ENCODE measurements at places on chromosomes 6 and 20.

GRCh38 chr20:45229264-45230056 lies 8.3 kb downstream of the SEMG2 start:
- peak; percentile 19 for DNase-seq

- DNase-seq, result no peak
Measured at GRCh38 chr6:7974938-7975763, 64.6 kb upstream of the TXNDC5 start.

DNA sequence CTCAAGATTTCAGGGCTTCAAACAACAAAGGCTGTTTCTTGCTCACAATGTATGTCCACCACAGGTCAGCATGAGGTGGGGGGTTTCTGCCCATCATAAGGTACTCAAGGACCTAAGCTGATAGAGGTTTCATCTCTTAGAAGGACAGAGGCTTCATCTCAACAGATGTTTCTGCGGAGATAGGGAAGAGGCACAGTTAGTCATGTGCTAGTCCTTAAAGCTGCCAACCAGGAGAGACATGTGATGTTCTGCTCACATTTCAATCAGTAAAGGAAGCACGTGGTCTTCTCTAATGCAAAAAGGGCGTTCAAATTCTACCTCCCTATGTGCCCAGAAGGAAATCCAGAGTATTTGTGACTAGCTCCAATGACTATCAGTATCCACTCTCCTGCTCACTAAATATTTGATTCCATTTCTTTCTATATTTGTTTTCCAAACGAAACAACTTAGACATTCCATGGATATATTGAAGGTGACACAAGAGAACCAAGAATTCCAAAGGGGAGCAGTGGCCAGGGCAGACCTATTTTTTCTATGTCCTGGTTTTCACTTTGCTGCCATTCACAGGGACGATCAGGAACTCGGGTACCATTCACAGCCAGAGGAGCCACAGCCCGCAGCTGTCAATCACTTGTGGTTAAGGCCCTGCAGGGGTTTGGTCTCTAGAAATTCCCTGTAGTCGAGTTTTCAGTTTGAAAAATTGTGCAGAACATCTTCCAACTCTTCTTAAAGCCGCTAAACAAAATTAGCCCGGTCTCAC lies 173.2 kb upstream of the FOXA2 start:
- no peak for DNase-seq

GRCh38 chr6:44053760-44054556 lies 73.3 kb downstream of the MRPL14 start:
- DNase-seq, result no peak

- DNase-seq, result no peak
Measured at GRCh38 chr6:90715093-90715655, 128.3 kb upstream of the MAP3K7 start.

DNA sequence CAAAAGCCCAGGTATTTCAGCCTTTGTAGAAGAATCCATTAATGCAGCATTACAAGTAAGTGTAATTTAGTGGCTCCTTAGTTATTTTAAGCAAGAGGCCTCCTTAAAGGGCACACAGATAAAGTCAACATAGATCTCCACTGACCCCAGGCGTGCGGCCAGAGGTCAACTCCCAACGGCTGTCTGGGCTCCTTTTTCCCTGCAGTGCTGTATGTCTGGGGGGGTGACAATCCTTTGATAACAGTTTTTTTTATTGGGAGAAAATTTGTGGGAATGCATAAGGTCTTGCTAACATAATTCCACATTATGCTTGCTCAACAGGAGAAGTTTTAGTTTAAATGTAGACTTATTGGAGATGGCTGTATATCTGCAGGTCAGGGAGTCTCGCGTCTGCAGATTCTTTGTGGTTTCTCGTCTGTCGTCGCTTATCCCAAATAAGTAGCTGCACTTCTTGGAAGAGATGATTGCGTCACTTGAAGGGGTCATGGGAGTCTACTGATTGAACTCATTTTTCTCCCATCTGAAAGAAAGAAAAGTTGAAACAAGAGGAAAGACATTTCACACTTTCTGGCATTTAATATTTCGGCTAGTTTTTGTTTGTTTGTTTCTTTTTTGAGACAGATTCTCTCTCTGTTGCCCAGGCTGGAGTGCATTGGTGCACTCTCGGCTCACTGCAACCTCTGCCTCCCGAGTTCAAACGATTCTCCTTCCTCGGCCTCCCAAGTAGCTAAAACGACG lies 151.7 kb upstream of the AKAP12 start:
- DNase-seq, result no peak

DNA sequence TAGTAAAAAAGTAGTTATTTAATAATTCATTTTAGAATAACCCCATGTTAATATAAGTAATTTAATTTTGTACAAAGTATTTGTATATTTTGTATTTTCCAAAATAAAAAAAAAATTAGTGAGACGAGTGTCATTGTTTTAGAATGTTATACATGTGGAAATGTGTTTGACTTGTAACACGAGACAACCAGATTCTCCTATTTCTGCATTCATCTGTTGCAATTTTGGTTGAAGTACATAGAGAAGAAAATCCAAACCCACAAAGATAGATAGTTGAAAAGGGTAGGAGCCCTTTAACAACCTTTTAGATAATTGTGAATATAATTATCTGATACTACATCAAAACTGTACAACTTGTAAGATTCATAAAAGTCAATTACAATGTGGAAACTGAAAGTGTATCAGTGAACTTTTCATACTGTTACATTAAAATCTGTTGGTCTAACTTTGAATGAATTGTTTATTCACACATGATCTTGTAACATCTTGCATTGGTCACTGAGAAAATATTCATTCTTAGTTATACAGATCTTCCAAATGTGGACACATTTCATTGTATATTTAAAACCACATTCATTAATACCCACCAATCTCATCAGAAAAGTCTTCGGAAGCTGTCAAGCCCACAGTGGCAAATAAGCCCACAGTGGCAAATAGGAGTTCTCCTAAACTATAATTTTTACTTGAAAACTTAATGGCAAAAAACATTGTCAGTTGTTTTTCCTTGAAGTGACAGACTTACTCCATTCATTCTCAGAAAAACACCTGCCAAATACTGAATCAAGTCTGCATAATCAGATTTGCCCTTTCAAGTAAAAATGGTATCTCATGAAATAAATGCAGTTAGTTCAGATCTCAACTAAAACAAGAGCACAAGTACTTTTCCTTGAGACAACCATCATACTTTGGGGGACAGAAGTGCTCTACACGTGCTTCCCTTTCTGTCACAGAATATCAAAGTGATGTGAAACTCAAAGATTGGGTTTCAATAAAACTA lies 52.8 kb downstream of the FKBP5 start:
- DNase-seq, result no peak

GRCh38 chr20:63366390-63367365 lies 5.5 kb upstream of the CHRNA4 start:
- DNase-seq, result no peak

DNA sequence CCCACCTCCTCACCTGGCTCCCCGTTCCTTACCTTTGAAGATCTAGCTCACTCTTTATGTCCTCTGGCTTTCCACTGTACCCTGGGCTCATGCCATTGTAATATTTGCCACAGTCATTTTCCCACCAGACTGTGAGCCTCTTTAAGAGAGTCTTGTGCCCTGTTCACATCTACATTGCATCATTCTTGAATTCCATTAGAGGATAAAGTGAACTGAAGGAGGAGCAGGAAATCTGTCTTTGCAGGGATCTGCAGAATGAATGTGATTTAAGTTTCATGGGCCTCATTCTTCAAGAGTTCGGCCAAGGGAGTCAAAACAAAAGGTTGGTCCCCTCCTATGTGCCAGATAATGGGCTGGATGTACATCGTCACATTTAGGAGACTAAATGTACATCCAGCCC lies 272.6 kb upstream of the CITED2 start:
- DNase-seq, result no peak

DNA sequence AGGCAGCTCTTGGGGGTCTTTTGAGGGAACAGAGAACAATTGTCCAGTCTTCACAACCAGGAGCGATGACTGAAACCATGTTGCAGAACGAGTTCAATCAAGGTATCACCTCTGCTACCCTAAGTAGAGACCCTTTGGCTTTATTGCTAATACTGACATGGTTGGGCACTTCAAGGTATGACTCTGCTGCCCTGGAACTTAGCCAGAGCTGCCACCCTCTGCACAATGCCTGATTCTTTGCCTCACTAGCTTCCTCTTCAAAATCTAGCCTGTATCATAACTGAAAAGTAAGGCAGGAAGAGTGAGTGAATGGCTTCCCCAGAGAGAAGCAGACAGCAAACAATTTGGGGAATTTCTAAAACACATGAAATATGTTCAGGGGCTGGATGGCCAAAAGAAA lies 592.7 kb upstream of the NRSN1 start:
- no peak for DNase-seq

GRCh38 chr6:168097221-168097620 lies 18.2 kb upstream of the FRMD1 start:
- DNase-seq, result no peak

GRCh38 chr20:63496596-63497120 lies 2.2 kb downstream of the EEF1A2 start:
- DNase-seq, result no peak

- DNase-seq, result no peak
Measured at GRCh38 chr20:40991181-40991889, 37.3 kb upstream of the TOP1 start.

- no peak for DNase-seq
Measured at GRCh38 chr6:33820243-33820642, 16.4 kb upstream of the MLN start.

GRCh38 chr6:138272533-138273315 lies 54.4 kb upstream of the PBOV1 start:
- no peak for DNase-seq

DNA sequence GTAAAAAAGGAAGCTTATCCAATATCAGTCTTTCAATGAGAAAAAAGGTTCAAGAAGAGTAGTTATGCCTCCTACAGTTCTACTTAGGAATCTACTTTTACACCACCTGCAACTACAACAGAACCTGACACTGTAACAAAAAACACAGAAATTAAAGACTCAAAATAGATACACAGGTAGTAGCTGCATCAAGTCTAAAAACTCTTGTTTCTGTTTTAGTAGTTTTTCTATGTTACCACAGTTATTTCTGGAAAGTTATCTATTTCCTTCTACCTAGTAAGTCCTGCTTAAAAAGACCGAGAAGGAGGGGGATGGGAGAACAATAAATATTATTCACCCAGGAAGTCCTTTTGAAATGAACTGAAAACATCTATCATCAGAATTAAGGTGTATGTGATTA lies 52.5 kb downstream of the ATG5 start:
- DNase-seq, result no peak

GRCh38 chr6:103122766-103123601 lies 1729.5 kb downstream of the GRIK2 start:
- no peak for DNase-seq

DNA sequence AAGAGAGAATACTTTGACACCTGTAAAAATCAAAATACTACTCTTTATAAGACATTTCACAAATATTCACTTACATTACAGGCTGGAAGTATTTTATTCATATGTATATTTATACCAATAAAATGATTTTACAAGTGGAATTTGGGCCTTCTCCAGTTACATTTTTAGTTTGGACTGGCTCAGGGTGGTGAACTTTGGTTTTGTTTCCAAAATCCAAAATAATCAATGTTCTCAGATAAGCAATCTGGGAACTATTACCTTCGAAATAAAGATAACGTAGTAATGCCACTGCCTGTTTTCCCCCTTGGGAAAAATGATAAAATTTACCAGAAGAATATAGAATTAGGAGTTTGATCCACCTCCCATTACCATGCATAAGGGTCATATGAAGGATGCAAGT lies 31.6 kb upstream of the SCGN start:
- no peak for DNase-seq

- DNase-seq, result peak; percentile 50
Measured at GRCh38 chr20:51800060-51800871, 2.1 kb downstream of the SALL4 start.

GRCh38 chr6:4612636-4613171 lies 163.5 kb upstream of the CDYL start:
- DNase-seq, result no peak

GRCh38 chr6:132115714-132116366 lies 164.7 kb upstream of the CCN2 start:
- DNase-seq, result no peak

DNA sequence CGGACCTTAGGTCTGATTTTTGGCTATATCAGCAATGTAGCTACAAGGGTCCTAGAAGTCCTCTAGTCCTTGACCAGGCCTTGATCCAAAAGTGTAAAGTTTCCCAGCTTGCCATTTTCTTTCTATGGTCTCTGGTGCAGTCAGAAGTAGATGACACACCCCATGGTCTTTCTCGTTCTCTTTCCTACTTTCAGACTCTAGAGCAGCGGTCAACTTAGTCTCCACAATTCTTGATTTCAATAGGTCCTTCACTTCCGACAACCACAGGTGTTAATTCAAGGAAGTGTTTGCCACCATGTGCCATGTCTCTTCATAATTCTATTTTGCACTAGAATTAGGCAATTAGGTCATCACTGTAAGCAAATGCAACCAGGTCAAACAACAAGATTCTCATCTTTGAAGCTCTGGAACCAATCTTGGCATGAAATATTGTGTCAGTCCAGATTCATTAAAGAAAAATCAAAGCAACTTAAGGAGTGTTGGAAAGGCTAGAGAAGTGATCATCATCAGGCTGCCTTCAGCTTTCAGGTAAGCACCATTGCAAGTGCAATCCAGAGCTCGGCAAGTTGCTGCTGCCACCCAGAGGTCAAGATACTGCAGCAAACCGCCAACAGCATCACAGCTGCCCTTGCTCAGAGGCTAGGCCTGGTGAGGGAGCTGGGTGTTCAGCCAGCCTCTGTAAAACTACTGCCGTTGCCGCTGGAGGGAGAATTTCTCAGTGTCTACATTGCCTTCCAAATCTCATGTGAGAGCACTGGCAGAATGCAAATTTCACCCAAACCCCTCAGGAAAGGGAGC lies 5.6 kb upstream of the SYNE1 start:
- DNase-seq, result no peak

- DNase-seq, result no peak
Measured at GRCh38 chr6:140546640-140547039, 1172.2 kb upstream of the CITED2 start.

DNA sequence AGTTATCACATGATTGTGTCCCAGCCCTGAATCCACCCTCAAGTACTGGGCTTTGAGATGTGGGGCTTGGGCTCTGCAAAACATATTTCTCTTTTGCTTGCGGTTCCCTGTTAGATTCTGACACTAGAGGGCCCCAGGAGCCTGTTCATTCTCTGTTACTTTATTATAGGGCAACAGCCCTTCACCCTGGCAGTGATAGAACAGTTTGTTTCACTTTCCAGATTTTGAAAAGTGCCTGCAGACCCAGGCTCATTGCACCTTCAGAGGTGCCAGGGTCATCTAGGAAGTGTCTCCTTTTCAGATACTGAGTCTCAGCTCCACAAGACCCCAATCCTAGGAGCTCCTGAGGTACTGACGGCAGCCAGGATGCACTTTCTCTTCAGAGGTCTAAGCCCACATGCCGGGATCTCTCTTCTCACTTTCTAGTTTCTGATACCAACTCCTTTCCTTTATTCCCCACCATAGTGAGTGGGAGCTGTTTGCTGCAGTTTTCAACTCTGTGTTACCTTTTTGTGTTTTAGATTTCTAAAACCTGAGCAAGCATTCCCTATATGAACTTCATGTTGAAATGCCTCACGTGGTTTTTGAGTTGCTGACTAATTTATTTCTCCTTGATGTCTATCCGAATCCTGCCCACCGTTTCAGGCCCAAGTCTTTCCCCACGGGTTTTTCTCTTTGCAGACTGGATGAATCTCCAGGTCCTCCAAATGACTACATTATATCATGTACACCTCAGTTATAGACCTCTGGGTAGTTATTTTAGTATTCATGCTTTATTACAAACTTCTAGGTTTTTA lies 10.9 kb downstream of the ABT1 start:
- DNase-seq, result no peak
